NCI-H460 (cell line): ENCODE measurements at places on chromosomes 16 and 17.

- no peak for DNase-seq
Observed at GRCh38 chr17:1145311-1145986, 34.3 kb downstream of the ABR start.

DNA sequence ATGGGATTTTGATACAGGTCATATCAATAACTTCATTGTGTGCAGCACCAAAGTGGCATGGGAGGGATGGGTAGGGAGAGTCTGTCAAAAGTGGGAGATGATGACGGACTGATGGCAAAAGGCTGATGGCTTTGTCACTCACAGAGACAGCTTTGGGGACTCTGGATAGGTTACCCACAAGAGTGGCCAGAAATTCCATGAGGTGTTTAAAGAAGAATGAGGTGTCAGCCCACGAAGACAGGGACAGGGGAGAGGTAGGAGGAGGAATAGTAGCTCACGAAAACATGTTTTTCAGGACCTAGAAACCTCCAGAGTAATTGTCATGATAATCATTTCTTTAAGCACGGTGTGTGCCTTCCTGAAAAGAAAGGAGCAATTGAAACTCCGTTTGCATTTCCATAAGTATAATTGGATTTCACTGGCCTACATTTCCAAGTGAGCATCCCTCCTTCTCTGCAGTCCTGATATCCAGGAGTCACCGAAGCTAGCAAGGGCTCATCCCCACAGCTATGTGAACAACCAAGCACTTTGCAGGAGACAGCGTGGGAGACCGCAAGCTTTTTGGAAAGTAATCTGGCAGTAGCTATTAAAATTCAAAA lies 60.0 kb downstream of the HSD17B2 start:
- no peak for DNase-seq

- DNase-seq = no peak
Observed at GRCh38 chr17:70187383-70187782, 18.1 kb downstream of the KCNJ2 start.

- DNase-seq = no peak
Observed at GRCh38 chr17:9451934-9452333, 123.7 kb downstream of the STX8 start.

- no peak for DNase-seq
Observed at GRCh38 chr16:1851793-1852192, 20.2 kb downstream of the MEIOB start.

GRCh38 chr17:58531122-58531521 lies 16.7 kb upstream of the MTMR4 start:
- no peak for DNase-seq

GRCh38 chr17:75824666-75825065 lies 19.5 kb downstream of the UNC13D start:
- no peak for DNase-seq

GRCh38 chr17:53496356-53496755 lies 326.4 kb upstream of the KIF2B start:
- no peak for DNase-seq

- DNase-seq = no peak
Observed at GRCh38 chr17:79031996-79032875, 8.3 kb downstream of the C1QTNF1 start.

DNA sequence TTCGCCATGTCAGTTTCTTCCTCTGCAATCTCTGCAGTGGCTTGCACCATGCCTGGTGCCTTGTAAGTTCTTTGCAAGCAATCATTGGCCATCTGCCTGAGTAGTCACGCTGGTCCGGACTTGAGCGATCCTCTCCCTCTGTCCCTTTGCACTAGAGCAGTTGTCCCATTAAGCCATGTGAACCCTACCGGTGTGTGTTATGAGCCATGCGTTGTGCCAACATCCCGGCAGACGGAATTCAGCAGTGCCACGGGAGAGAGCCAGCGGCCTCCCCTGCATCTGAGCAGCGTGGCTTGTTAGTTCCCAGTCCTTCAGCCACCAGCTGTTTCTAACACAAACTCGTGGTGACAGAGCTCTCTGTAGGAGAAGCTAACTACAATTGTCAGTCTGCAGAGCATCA lies 275.1 kb upstream of the HSBP1 start:
- DNase-seq = no peak

DNA sequence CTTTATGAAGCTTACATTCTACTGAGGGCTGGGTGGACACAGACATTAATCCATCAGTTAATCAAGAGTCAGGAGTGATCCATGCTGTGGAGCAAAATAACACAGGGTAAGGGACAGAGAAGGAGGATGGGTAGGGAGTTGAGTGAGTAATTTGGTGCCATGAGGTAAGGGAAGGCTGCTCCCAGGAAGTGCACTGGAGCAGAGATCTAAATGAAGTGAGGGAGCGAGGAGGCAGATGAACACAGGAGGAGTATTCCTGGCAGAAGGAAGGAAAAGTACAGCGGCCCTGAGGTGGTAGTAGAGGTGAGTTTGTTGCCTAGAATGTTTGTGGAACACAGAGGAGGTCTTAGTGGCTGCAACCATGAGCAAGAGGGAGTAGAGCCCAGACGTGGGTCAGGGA lies 34.8 kb downstream of the ASIC2 start:
- no peak for DNase-seq

DNA sequence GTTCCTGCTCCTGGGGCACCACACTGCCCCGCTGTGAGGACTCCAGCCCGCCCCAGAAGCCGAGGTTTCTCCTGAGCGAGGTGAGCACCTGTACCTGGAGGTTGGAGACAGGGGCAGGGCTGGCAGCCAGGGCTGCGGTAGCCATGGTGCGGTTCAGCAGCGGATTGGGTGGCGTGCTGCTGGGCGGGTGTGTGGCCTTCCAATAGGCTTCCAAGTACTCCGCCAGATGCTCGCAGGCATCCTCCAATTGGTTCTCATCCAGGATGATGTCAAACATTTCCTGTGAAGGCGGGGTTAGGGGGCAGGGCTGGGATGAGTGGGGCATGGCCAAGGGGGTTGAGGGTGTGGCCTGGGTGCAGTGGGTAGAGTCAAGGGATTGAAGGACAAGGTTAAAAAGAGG lies 11.3 kb upstream of the ARL5C start:
- no peak for DNase-seq

DNA sequence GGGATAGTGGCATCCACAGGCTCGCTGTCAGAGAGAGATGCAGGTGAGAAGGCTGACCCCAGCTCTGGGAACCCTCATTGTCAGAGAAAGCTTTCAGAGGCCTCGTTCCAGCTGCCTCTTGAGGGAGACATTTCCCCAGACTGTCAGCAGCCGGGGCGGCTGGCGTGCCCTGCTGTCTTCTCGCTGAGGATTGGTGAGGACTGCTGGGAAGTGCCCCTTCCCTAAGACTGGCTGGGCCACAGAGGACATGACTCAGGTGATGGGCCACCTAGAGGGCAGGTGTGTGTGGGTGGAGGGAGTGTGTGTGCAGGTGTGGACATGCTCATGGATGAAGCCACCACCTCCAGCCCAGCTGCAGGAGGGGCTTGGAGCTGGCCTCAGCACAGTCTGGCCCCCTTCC lies 25.3 kb downstream of the SPACA3 start:
- no peak for DNase-seq

DNA sequence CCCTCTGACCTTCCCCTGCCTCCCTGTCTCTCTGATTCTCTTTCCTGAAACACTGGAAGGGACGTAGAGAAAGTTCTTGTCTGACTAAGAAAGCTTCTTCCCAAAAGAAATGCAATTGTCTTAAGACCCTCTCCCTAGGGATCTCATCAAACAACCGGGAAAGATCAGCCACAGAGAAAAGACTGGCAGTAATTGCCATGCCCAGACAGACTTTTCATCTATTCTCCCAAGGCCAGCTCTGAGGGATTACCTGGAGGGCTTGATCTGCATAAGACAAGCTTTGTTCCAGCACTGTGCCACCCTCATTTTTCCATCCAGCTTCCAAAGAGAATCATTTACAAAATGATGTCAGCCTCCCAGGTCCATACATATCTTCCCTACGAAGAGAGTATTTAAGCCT lies 38.8 kb upstream of the HS3ST3A1 start:
- DNase-seq = no peak

DNA sequence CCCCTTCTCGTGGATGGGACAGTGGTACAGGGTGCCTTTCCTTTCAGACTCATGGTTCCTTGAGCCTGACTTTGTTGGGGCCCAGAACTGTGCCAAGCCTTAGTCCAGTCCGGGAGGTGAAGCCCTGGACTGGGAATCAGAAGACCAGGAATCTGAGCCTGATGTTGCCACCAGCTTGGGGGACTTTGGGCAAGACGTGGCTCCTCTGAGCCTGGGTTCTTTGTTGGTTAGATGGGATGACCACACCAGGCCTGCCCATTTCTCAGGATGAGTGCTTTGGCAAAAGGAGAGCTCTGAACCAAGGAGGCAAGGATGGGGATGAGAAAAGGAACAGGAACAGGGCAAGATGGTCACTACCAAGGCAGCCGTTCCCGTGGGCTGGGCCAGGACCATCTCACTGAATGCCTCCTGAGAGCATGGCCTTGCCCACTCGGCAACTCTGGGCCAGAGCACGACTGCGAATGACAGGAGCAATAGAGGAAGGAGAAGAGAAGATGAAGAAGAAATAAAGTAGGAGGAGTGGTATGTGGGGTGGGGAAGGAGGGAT lies 32.5 kb downstream of the PITPNM3 start:
- DNase-seq = no peak

DNA sequence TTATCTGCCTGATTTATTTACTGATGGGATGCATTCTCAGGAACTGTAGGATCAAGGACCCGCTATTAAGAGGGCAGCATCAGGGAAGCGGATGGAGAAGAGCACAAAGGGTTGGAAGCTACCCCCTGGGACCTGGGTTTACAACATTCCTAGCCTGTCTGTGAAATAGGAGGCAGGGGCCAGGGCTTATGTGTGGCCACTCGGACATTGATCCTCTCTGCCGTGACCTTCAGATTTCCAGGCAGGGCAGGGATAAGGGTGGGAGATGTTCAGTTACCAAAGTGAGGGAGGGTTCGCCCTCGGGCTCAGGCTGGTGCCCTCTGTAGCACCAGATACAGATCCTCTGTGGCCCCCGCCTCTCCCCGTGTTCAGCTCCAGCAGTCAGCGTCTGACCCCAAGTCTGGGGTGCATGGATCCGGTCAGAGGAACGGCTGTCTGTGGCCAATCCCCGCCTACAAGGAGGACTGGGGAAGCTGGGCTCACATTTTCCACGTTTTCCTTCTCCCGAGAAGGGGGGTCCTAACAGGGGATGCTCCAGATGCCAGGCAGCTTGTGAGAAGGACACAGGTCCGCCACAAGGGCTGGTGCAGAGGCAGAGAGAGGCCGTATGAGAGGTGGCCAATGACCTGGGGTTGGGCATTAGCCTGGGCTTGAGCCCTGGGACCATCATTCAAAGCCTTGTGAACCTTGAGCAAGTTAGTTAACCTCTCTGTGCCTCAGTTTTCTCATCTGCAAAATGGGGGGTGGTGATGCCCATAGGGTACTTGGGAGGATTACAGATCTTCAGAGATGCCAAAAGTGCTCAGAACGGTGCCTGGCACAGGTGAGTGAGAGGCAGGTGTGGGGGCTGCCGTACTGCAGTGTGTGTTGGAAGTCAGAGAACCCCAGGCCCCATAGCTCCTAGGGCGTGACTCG lies 48.3 kb downstream of the ATP2C2 start:
- no peak for DNase-seq

GRCh38 chr17:81223762-81224130 lies 981 bp upstream of the CEP131 start:
- DNase-seq = no peak

DNA sequence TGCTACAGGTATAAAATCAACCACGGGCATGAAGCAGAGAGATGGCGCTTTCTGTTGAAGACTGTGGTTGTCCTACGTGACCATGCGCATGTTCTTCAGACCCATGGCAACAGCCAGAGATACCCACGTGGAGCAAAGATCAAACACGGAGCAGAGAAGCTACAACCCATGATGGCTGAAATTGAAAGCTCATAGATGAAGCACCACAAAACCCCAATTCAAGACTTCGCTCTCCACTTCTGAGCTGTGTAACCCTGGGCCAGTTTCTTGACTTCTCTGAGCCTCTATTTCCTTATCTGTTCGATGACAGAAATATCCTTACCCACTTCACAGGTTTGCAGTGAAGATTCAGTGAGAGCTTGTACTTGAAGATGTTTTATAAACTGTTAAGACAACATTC lies 49.6 kb downstream of the C16orf95 start:
- DNase-seq = no peak

DNA sequence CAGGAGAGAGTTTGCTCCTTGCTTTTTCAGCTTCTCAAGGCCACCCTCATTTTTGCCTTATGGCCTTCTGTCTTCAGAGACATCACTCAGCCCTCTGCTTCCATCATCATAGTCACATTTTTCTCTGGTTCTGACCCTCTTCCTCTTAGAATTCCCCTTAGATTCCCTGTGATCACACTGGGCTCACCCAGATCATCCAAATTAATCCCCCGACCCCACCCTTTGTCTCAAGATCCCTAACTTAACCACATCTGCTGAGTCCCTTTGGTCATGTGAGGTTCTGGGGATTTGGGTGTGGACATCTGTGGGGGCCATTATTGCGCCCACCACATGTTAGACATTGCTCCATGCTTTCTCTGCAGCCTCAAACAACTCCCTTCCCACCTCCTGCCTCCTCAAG lies 323.4 kb downstream of the CPPED1 start:
- DNase-seq = no peak

- DNase-seq = no peak
Observed at GRCh38 chr16:7304279-7304678, 28.4 kb upstream of the RBFOX1 start.

- DNase-seq = no peak
Observed at GRCh38 chr16:31471241-31471874, 594 bp upstream of the TGFB1I1 start.

GRCh38 chr17:50692448-50693035 lies 15.2 kb downstream of the ANKRD40 start:
- no peak for DNase-seq

GRCh38 chr17:79840269-79840988 lies 1.2 kb upstream of the CBX4 start:
- DNase-seq = no peak

DNA sequence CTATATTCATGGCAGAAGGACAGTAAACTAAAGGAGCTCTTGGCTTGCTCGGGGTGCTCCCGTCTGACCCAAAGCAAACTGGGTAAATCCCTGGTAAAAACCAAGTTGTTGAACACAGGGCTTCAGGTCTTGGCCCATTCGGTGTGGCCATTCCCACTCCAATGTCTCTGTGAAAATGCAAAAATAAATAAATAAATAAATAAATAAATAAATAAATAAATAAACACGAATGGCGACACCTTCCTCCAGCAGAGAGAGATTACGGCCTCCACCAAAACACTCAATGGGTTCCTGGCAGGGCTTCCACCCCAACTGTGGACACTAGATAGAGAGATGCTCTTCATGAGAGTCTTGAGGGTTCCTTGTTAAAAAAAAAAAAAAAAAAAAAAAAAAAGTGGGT lies 325.3 kb downstream of the SOX9 start:
- DNase-seq = no peak
